ENCODE measurements at places on chromosomes 7 and 10. TPM values are rescaled to one million over a fixed set of nuclear protein-coding genes. Genes with fewer than 3 reads are reported as not detected.

GRCh38 chr7:40015790-40016296, 65.8 kb downstream of the CDK13 start:
- peak; percentile 20 for DNase-seq

GRCh38 chr7:130721486-130722277, 12.3 kb downstream of the KLF14 start:
- peak; percentile 77 for DNase-seq

DNA sequence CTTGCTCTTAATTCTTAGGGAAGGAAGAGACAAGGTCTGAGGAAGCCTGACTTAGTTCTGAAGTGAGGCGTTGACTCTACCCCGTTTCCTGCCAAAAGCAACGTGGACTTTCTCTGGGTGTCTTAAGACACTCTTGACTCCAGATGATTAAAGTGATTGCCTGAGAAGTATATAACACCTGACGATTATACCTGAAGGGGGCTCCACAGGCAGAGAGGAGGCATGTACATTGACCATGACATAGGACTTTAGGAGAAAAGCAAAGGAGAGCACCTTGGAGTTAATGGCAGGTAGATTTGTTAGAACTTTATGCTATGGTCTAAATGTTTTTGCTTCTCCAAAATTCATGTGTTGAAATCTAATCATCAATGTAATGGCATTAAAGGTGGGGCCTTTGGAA, 15.9 kb downstream of the ITGB8 start:
- DNase-seq, result no peak

- DNase-seq, result no peak
These were observed 49.4 kb downstream of the DPYSL4 start for GRCh38 chr10:132236161-132236560.

- no peak for DNase-seq
These were observed 2.5 kb upstream of the BTRC start for GRCh38 chr10:101351477-101351876.

- no peak for DNase-seq
These were observed 32.6 kb downstream of the USP6NL start for GRCh38 chr10:11578802-11579255.

DNA sequence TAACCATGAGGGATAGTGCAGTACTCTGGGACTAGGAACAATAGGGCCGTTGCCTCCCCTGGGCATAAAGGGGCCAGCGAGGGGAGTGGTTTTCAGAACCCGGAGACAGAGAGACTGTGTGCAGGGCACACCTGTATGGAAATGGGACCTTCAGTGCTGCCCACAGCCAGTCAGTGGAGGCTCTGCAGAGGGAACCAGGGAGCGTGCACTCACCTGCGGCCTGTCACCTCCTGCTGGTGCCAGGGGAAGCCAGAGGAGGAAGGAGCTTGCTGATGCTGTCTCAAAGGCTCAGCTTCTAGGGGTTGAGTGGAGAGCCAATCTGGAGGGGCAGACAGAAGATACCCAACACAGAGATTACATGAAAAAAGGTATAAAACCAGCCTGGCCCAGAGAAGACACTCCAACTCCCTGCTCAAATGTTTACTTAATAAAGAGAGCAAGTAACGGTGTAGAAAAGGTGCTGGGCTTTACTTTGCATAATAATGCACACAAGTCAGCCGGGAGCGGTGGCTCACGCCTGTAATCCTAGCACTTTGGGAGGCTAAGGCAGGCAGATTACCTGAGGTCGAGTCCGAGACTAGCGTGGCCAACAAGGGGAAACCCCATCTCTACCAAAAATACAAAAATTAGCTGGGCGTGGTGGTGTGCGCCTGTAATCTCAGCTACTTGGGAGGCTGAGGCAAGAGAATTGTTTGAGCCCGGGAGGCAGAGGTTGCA, 35.5 kb upstream of the WAPL start:
- peak; percentile 27 for DNase-seq

- DNase-seq, result no peak
These were observed 160.5 kb downstream of the ADAM12 start for GRCh38 chr10:126227762-126228134.

DNA sequence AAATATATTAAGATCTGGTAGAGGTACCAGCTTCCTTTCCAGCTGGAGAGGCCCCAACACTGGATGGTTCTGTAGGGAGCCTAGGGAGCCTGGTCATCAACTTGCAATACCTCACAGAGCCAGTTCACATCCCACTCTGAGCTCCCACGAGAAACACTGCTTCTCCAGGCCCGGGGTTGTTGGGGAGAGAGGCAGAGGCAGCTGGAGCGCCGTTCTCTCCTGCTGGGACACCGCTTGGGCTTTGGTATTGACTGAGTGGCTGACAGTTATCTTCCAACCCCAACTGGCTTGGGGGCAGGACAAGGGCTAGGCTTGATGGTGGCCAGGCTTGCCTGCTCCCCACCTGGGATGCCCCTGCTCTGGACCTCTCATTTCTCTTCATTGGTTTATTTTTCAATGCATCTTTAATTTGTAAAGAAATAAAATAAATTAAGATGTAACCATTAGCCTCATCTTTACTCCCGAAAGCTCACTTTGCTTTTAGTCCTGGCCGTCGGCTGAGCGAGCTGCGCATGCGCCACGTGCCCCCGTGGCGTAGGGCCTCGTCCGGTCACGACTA, 10.0 kb upstream of the CHCHD1 start:
- no peak for DNase-seq

DNA sequence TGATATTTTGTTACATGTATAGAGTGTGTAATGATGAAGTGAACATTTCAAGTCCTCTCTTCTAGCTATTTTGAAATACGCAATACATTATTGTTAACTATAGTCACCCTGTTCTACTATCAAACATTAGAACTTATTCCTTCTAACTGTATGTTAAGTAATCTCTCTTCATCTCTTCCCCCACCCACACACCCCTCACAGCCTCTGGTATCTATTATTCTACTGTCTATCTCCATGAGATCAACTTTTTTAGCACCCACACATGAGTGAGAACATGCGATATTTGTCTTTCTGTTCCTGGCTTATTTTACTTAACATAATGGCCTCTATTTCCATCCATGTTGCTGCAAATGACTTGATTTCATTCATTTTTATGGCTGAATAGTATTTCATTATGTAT, 57.7 kb upstream of the EGR2 start:
- no peak for DNase-seq

- DNase-seq, result no peak
These were observed 106.2 kb upstream of the RET start for GRCh38 chr10:42970451-42971250.

GRCh38 chr10:122176232-122177213, 94.6 kb upstream of the BTBD16 start:
- no peak for DNase-seq

DNA sequence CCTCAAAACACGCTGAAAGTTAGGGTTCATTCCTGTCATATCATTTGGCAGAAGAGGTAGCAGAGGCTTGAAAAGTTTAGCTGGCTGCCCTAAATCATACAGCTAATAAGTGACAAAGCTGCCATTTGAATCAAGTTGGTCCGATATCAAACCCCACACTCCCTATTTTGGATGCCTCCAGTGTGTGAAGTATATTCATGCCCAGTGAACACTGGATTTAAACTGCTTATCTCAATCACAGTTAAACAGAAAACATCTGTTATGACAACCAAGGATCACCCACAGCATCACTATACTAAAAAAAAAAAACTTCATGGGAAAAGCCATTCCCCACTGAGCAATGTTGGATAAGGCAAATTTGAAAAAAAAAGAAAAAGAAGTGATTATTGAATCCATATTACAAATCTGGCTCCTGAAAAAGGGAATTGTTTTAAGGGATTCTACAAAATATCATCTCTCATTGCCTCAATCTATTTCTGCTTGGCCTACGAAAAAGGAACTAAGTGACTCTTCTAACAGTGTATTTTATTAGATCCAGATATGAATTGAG, 48.3 kb downstream of the ABCB1 start:
- no peak for DNase-seq

GRCh38 chr7:149228831-149229471, 10.5 kb upstream of the ZNF212 start:
- DNase-seq, result no peak

- DNase-seq, result no peak
These were observed 8.4 kb downstream of the MACC1 start for GRCh38 chr7:20208651-20209307.

GRCh38 chr10:62464308-62464707, 90.1 kb downstream of the ZNF365 start:
- DNase-seq, result no peak

GRCh38 chr7:46682836-46683624, 762.0 kb upstream of the IGFBP3 start:
- no peak for DNase-seq

DNA sequence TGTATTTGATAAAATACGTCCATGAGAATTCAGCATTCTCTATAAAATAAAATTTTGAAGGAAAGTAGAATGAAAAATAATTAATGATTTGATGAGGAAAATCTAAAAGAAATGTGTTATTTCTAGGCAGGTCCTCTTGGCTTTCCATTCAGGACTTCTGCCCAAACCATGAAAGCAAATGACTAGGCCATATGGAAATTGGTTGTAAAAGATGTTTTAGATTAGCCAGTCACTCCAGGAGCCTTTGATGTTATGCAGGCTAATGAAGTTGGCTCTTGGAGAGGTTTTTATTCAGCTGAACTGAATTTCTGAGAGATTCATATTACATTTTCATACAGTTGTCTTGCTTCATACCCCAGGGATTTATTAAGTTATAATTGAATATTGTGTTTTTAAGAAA, 452.8 kb downstream of the SDK1 start:
- DNase-seq, result no peak

GRCh38 chr10:26860102-26860442, 686 bp downstream of the ABI1 start:
- DNase-seq, result peak; percentile 78

DNA sequence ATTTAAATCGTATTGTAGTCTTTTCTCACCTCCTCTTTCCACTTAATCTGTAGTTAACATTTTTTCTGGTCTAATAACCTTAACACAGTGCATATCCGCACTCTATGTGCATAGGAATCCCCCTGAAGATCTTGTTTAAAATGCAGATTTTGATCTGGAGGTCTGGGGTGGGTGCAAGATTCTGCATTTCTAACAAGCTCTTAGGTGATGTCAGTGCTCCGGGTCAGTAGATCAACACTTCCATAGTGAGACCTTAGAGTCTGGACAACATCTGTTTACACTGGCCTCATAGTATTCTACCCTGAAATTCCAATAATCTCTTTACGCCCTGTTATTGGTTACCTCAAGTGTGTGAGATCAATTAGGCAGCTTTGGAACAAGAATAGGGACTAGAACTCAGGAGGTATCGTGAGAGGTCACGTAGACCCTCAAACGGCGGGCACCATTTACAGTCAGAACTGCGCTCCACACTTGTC, 434 bp upstream of the PLEKHA8 start:
- DNase-seq, result no peak

DNA sequence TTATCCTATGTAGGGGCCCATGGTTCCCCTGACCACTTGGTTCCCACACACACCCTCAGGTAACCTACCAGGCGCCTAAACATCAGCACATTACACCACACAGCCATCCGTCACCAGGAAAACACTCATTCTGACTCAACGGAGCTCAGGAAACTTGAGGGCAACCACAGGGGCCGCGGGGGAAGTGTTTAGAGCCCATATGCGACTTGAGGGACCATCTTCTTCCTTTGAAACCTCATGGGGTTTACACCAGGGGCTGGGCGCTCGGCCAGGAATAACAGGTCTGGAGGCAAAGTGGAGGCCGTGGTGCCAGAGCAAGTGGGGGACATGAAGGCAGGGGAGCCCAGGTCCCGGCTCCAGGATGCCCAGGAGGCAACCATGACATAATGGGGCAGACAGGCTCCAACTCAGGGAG, 1.5 kb downstream of the STX1A start:
- peak; percentile 49 for DNase-seq

DNA sequence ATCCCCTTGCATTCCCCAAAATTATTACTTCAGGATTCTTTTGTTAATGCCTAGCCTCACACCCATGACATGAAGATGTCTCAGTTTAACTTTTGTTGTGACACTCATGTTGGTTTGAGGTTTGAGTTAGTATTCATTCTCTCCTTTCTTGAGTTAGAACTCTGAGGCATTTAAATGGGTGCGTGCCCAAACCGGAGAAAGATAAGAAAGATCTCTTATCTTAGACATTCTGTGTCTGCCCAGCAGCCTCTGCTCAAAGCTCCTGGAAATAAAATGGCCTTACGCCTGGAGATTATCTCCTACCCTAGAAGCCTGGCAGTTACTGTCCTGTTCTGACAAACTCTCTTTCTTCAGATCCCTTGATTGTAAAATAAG, 26.3 kb downstream of the WBP1L start:
- no peak for DNase-seq

GRCh38 chr7:70776627-70777101, 355.3 kb upstream of the GALNT17 start:
- no peak for DNase-seq

- no peak for DNase-seq
These were observed 1.1 kb downstream of the AUTS2 start for GRCh38 chr7:69599286-69599954.

GRCh38 chr7:148702876-148703670, 4.4 kb downstream of the CUL1 start:
- no peak for DNase-seq

GRCh38 chr7:6092953-6093354, 61.8 kb downstream of the ANKRD61 start:
- DNase-seq, result no peak

DNA sequence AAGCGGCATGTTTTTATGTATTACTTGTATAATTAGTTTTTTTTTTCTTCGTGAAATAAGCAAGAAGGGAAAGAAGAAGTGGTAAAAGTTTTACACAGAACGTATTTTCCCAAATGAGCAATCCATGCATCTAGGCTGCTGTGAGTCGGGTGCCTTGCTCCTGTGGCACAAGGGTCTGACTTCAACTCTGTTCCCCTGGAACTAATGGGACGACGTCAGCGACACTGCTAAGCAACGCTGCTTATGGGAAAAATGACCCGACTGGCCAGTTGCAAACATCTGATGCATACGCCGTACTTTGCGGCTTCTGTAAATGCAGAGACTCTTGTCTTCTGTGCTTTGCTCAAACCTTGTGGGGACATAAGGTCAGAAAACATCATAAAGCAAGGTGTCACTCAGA, 66.3 kb downstream of the MPP7 start:
- DNase-seq, result peak; percentile 14

GRCh38 chr7:78280276-78280675, 481.7 kb downstream of the PHTF2 start:
- DNase-seq, result no peak

GRCh38 chr7:128036226-128036940, 5.1 kb upstream of the LRRC4 start:
- no peak for DNase-seq

DNA sequence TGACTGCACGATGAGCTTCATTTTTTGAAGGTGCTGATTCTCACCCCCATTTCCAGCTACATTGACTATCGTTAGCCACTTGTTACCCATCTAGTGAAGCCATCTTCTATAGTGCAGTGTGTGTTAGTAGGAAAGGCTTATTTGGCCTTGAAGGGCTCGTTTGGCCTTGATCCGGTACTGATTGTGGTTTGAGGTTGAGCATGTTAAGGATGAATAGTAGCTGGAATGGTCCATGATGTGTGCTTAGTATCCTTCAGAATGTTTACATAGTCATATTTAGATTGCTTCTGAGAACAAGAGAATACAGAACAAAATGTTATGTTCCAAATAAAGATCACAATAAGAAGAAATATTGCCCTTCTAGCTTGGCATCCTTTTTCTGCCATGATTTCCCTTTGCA, 591.5 kb downstream of the AUTS2 start:
- no peak for DNase-seq

HERC4 gene
- 13.5 TPM for polyA plus RNA-seq

MRC1 gene
- 23.3 TPM for polyA plus RNA-seq

OPALIN gene
- polyA plus RNA-seq, result not detected

FKBP6 gene
- polyA plus RNA-seq, result not detected

ANAPC16 gene
- polyA plus RNA-seq, result 140 TPM

TOMM7 gene
- polyA plus RNA-seq, result 556 TPM

TWIST1 gene
- polyA plus RNA-seq, result not detected

PALD1 gene
- polyA plus RNA-seq, result 4.2 TPM

HOXA2 gene
- not detected for polyA plus RNA-seq

TYW1 gene
- 11.5 TPM for polyA plus RNA-seq

GPR85 gene
- under 0.01 TPM for polyA plus RNA-seq

Measured in small intestine (tissue), 16 donors.